Esophagus squamous epithelium (tissue), 5 donors: ENCODE measurements at places on chromosomes 11 and 22. TPM values are rescaled to one million over a fixed set of nuclear protein-coding genes. Genes with fewer than 3 reads are reported as not detected.

Gene PATE2
- 3.1 TPM for total RNA-seq

DNA sequence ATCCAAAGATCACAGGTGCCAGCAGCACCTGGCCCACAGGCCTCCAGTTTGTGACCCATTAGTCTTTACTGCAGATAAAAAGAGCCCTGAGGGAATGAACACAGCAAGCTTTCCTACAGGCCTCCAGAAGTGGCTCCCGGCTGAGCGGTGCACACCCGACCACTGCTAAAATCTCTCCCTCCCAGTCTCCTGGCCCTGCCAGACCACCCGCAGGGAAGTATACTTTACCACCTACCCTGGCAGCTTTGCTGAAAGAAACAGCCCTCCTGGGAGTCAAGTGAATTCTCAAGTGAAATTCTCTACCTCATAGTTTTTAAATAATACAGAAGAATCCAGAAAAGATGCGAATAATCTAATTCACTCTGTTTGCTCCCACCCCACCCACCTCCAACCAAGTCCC, 15.4 kb upstream of the MTNR1B start:
- no peak for DNase-seq

- no peak for DNase-seq
Observed at GRCh38 chr22:45008751-45009605, 827 bp downstream of the PHF21B start.

- no peak for DNase-seq
Observed at GRCh38 chr11:100800202-100800601, 113.1 kb downstream of the ARHGAP42 start.

Gene ZNF280A
- not detected for total RNA-seq

Gene SPINDOC
- 5.9 TPM for total RNA-seq

DNA sequence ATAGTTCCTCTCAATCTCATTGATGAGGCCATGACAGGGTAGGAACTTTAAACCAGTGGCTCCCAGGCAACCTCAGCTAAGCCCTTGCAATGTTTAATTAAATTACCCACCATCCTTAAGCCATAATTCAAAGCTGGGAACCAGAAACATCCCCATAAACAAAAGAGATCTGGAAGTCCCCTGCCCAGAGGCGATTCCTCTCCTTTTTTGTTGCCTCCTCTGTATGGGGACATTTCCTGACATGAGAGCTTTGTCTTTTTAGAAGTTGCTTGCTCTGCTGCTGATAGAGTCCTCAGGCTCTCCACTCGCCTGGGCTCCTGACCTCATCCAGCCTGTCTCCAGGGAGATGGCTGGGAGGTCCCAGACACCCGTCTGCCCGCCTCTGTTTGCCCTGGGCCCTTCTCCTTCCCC, 3.2 kb downstream of the DTX4 start:
- no peak for DNase-seq

Gene LRRC56
- 0.35 TPM for total RNA-seq

Gene OR4A16
- not detected for total RNA-seq

Gene AHNAK
- 733 TPM for total RNA-seq

GRCh38 chr22:29733362-29734201, 13.8 kb downstream of the CABP7 start:
- no peak for DNase-seq

Gene CCDC157
- total RNA-seq: 9.2 TPM

Gene SLC16A8
- not detected for total RNA-seq

DNA sequence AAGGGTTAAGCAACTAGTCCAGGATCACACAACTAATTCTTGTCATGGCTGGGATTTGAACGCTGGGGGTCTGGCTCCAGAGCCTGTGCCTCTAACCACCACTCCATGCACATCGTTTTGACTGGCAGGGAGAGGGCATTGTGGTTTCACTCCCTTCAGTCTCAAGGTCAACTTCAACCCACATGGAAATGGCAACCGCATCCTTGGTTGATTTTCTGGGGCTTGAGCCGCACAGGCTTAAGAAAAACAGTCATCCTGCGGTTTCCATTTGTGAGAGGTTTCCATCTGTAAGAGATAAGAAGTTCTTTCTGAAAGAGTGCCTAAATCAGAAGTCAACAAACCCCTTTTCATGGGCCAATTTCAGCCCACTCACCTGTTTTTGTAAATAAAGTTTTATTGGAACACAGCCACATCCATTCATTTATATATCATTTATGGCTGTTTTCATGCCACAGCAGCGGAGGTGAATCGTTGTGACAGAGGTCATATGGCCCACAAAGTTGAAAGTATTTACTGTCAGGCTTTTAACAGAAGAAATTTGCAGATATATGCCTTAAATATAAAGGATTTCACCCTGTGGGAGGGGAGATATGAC, 65.7 kb downstream of the SGSM1 start:
- DNase-seq: no peak

DNA sequence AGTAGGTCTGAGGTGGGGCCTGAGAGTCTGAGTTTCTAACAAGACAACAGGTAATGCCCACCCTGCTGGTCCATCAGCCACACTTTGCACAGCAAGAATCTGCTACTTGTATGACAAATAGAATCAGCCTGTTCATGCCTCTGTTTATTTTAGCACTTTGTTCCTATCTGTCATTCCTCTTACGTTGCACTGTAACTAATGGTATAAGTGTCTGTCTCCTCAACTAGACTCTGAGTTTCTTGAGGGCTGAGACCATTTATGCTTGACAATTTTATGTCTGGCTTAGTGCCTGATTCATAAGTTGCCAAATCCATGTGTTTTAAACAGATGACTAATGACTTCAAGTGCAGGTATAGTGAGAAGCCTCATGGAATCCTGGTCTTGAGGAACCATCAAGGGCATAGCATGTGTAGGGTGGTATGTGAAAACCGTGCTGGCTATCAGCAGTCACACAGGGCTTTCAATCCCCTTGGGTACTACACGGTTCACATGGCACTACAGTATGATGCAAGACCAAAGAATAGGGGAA, 209.7 kb downstream of the C11orf91 start:
- no peak for DNase-seq

- DNase-seq: no peak
Observed at GRCh38 chr11:113593698-113594308, 112.3 kb downstream of the TMPRSS5 start.

Gene SLC22A9
- total RNA-seq: not detected

DNA sequence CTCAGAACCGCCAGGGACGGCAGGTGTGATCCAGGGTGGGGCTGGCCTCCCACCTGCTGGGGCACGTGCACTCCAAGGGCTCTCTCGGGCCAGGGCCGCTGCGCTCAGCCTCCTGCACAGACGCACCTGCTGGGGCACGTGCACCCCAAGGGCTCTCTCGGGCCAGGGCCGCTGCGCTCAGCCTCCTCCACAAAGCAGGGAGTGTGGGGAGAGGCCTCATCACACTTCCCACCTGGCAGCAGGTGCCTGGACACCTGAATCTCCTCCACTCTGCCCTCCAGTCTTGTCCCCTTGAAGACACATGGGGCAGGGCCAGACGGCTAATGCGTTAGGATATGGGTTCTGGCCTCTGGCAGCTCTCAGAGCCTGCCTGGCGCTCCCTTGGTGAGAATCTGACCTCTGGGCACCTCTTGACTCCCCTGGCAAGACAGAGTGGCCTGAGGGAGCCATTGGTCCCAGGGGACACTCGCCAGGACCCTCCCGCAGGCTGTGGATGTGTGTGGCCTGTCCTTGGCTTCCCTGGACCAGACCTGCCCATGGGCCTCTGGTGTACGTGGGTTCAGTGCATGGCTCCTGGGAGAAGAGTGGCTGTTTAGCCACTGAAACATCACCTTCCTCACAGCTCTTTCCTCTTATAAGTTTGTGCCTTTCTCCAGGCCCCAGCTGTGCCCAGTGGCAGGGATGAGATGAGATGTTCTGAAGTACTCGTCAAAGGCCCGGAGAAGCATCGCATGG, 73.5 kb downstream of the BRD1 start:
- DNase-seq: no peak

Gene OLFML1
- 2.4 TPM for total RNA-seq

GRCh38 chr11:62832336-62833234, at the start of gene TEX54:
Gene TEX54 (minus strand): TSS chr11:62832841.
- no peak for DNase-seq

- no peak for DNase-seq
Observed at GRCh38 chr22:45019861-45020655, 10.3 kb upstream of the PHF21B start.

GRCh38 chr11:115213007-115213406, 291.2 kb downstream of the CADM1 start:
- no peak for DNase-seq

- no peak for DNase-seq
Observed at GRCh38 chr22:39518996-39519680, 1.2 kb upstream of the ATF4 start.

Gene TTC36
- 0.38 TPM for total RNA-seq

DNA sequence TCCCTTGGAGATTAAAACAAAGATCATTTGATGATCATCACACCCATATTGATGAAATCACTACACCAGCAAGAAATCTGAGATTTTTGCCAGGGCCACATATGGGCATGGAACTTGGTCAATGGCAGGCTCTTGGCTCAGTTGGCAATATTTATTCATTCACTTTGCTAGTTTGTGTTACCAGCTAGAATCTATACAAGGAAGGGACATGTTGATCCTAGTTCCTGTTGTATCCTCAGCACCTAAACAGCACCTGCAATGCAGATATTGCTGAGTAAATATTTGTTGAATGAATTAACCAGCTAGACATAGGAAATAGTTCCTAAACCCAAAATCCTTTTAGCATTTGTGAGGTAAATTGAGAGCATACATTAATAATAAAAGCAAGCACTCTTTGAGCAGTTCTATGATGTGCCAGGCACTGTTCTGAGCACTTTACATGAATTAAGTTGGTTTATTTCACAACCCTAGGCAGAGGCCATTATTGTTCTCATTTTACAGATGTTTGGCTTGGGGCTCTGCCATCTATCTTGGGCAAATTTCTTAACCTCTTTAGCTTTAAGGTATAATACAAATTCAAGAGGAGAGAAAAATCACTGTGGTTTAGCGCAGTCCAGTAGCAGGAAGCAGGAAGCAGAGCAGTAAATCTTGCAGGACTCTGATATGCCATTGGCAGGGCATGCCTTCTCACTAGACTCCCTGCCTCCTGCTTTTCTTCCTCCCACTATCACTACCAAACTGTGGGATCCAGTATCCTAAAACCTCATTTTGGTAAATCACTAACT, 1.6 kb downstream of the TRIM68 start:
- no peak for DNase-seq

Gene DEPDC7
- total RNA-seq: 5.5 TPM

GRCh38 chr11:47577460-47578041, 1.2 kb downstream of the KBTBD4 start:
- DNase-seq: no peak

Gene PTPRJ
- 1.7 TPM for total RNA-seq

GRCh38 chr11:90113541-90113940, 20.9 kb upstream of the NAALAD2 start:
- no peak for DNase-seq

- DNase-seq: no peak
Observed at GRCh38 chr11:47725442-47726117, 10.4 kb upstream of the AGBL2 start.

- DNase-seq: no peak
Observed at GRCh38 chr11:890794-891540, 19.6 kb downstream of the CHID1 start.

- DNase-seq: no peak
Observed at GRCh38 chr11:122181893-122182292, 65.9 kb upstream of the BLID start.

Gene ZBTB3
- total RNA-seq: 6.3 TPM

Gene UBTFL1
- total RNA-seq: not detected

DNA sequence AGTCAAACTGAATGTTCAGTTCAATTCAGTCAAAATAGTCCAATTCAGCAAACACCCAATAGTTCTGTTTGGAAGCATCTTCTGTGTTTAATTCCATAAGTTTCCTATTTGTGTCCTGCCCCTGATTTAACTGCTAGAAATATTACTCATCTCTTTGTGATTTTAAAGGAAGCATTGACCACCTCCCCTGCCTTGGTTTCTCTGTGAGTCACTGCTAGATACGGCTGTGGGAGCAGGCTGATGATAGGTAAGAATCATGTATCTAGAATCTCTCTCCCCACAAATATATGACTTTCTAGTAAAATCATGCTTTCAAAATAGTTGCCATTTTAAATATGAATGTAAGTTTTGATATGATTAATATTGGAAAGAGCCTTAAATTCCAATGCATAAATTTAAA, 888.5 kb downstream of the NTM start:
- no peak for DNase-seq

Gene TRIM66
- 4.7 TPM for total RNA-seq

- DNase-seq: no peak
Observed at GRCh38 chr11:68340003-68340767, 27.8 kb downstream of the LRP5 start.

GRCh38 chr22:44023404-44024287, 456 bp upstream of the PARVB start:
- DNase-seq: no peak

Gene PRSS23
- total RNA-seq: 7.5 TPM

GRCh38 chr11:120586728-120587127, 75.2 kb downstream of the GRIK4 start:
- DNase-seq: no peak

GRCh38 chr22:30923168-30923900, 45.2 kb downstream of the MORC2 start:
- no peak for DNase-seq

Gene FZD4
- total RNA-seq: 3.9 TPM

GRCh38 chr11:35139722-35140282, 831 bp downstream of the CD44 start:
- no peak for DNase-seq

Gene OR4D5
- total RNA-seq: not detected

DNA sequence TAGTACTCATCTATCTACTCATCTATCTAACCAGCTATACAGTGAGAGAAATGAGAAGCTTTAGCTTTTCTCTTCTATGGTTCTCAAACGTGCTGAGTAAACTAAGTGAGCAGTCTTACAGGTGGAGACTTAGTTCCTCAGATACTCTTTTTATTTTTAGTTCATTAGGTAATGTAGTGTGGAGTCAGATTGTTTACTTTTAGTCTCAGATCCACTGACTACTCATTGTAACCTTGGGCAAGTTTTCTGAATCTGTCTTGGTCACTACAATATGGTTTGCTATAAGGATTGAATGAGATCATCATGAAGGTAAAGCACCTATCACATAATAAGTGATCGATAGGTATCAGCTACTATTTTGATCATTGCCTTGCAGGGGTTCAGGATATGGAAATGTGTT, 160.1 kb downstream of the RAB38 start:
- DNase-seq: no peak

- no peak for DNase-seq
Observed at GRCh38 chr22:37218399-37218770, 6.1 kb upstream of the SSTR3 start.
